ENCODE measurements at places on chromosomes 3 and 15.

GRCh38 chr3:37140899-37141541 lies 33.4 kb downstream of the LRRFIP2 start:
- no peak for DNase-seq

GRCh38 chr15:53448232-53449015 lies 311.0 kb downstream of the WDR72 start:
- peak; percentile 64 for DNase-seq

- DNase-seq: no peak
Measured at GRCh38 chr3:1766384-1766783, 332.3 kb upstream of the CNTN4 start.

DNA sequence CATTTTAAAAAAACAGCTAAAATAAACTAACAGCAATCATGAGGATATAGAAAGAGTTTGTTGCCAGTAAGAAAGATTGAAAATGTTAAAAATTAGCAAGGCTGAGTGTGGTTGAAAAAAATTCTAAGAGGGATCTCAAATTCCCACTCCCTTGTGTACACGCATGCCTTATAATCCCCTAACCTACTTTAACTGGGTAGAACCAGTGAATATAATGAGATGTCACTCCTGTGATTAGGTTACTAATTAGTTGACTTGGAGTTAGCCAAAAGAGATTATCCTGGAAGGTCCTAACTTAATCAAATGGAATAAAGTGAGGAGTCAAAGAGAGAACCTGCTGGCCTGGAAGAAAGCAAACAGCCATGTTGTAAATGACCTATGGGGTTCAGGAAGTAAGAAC lies 286.0 kb upstream of the TGFBR2 start:
- DNase-seq: no peak

DNA sequence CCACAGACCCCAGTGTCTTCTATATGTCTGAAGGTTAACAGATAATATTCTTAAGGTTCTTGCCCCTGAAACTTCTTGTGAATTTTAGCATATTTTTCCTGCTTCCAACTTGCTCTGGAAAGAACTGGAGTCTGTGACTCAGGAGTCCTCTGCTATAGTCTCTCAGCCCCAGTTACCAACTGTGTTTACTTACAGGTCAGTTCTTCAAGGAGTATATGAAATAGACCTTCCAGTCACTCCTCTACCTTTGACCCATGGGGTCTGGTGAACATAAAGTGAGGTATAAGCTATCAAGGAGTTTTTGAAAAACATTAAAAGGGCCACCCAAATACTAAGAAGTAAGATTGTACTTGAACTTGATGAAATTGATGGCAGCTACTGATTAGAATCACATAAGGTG lies 139.2 kb upstream of the ROPN1 start:
- DNase-seq: no peak

DNA sequence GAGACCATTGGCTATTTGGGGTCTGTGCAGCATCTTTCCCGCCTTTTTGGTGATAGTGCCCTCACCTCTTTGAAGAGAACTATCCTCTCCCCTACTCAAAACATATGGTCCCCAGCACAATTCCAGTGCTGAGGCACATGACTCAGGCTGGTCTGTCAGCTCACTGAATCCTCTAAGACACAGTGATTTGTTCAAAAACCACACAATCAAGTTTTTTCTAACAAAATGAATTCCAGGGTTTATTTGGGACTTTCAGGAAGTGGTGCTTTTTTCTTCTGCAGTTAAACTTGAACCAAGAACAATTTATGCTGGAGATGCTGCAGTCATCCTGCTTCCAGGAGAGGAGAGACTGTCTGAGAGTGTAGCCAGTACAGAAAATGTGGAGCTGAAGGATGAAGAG lies 142.5 kb upstream of the LMCD1 start:
- DNase-seq: no peak

- no peak for DNase-seq
Measured at GRCh38 chr3:195911946-195912270, 3.6 kb upstream of the TNK2 start.

Data from NCI-H187 (cell line).